ENCODE measurements at places on chromosomes 2 and 18.

GRCh38 chr2:230924470-230925341 lies at the start of gene GPR55:
Gene GPR55, minus strand, starts transcription at chr2:230925242. Its CDS starts 14,280 bp downstream, at chr2:230910962.
- no peak for DNase-seq

- no peak for DNase-seq
Observed at GRCh38 chr18:79384151-79384807, 11.5 kb upstream of the NFATC1 start.

DNA sequence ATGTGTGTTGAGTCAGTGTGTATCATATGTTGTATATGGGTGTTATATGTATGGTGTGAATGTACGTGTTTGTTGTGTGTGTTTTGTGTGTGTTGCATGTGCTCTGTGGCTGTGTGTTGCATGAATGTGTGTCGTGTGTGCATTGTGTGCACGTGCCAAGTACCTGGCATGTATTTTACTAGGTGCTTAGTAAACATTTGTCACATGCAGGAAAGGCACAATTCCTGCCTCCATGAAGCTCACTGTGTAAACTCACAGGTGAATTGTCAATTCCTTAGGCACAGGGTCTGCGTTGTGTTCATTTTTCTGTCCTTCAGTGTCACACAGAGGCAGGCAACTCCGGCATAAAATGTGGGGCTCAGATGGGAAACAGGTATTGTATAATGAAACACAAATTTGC lies 22.3 kb upstream of the IL1R1 start:
- no peak for DNase-seq

DNA sequence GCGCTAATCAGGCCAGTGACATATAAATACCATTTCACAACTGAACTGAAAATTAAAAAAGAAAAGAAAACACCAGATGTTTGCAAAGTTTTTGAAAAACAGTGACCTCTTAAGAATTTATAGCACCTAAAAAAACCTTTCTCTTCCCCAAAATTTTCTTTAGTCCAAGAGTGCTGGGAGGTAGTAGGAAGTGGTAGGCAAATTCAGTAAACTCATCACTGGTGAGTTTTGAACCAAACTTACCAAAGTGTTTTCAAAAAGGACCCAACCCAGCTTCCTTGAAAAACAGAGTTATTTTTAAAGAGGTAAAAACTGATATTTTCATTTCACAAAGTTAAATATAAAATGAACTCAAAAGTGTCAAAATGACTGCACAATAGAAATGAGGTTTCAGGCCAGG lies 90.4 kb downstream of the TMEM247 start:
- no peak for DNase-seq

DNA sequence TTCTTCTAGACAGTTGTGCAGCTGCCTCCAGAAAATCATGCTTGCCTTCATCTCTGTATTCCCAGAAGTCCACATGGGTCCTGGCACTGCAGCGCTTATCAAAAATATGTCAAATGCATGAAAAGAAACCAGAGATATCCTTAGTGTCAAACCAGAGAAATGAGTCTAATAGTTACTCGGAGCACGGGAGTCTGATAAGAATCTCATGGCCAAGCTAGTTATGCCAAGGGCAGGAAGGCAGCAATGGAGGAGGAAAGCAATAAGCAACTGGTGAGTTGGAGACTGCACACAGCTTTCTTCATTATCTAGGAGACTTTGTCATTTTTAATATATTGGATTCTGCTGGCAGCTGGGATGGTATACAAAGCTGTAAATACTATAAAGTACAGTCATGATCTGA lies 38.6 kb downstream of the TRIB2 start:
- DNase-seq, result no peak

GRCh38 chr18:38534073-38534472 lies 968.5 kb upstream of the CELF4 start:
- no peak for DNase-seq

- DNase-seq, result no peak
Observed at GRCh38 chr18:54100466-54100865, 124.0 kb downstream of the MBD2 start.

DNA sequence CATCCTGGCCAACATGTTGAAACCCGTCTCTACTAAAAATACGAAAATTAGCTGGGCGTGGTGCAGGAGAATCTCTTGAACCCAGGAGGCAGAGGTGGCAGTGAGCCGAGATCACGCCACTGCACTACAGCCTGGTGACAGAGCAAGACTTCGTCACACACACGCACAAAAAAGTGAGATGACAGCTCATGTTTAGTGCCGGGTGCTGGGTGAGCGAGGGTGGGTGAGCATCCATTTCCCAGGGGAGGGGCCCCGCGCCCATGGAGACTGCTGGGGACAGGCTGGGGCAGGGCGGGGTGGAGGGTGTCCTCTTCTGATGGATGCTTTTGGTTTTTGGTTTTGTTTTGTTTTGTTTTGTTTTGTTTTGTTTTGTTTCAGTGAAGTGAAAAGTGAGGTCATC lies 206.5 kb downstream of the GBX2 start:
- DNase-seq, result no peak

DNA sequence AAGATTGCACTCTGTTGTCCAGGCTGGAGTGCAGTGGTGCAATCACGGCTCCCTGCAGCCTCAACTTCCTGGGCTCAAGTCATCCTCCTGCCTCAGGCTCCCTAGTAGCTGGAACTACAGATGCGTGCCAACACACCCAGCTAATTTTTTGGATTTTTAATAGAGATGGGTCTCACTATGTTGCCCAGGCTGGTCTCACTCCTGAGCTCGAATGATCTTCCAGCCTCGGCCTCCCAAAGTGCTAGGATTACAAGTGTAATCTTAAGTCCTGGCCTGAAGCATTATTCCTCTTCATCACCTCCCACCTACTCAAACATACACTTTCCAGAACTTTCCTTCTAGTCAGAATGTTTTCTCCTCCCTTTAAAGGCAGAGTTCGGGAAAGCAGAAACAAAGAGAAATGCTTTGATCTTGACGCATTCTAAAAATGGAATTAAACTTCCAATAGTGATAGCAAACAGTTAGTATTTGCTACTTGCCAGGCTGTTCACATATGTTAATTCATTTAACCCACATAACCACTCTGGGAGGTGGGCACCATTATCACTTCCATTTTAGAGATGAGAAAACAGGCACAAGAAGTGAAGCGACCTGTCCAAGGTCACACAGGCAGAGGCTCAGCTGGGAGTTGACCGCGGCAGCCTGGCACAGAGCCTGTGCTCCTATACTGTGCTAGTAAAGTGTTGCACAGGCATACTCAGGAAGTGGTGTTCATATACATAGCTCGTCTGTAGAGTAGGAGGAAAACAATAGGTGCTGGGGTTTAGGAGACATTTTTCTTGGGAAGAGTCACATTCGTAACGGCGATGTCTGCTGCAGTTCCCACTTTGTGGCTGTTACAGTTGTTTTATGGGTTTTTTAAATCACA lies 24.6 kb downstream of the TEX44 start:
- peak; percentile 28 for DNase-seq

- DNase-seq, result no peak
Observed at GRCh38 chr18:36335476-36336279, 38.2 kb downstream of the FHOD3 start.

GRCh38 chr2:192498747-192499146 lies 304.0 kb upstream of the TMEFF2 start:
- no peak for DNase-seq

- DNase-seq, result no peak
Observed at GRCh38 chr2:155696571-155696970, 636.0 kb downstream of the NR4A2 start.

DNA sequence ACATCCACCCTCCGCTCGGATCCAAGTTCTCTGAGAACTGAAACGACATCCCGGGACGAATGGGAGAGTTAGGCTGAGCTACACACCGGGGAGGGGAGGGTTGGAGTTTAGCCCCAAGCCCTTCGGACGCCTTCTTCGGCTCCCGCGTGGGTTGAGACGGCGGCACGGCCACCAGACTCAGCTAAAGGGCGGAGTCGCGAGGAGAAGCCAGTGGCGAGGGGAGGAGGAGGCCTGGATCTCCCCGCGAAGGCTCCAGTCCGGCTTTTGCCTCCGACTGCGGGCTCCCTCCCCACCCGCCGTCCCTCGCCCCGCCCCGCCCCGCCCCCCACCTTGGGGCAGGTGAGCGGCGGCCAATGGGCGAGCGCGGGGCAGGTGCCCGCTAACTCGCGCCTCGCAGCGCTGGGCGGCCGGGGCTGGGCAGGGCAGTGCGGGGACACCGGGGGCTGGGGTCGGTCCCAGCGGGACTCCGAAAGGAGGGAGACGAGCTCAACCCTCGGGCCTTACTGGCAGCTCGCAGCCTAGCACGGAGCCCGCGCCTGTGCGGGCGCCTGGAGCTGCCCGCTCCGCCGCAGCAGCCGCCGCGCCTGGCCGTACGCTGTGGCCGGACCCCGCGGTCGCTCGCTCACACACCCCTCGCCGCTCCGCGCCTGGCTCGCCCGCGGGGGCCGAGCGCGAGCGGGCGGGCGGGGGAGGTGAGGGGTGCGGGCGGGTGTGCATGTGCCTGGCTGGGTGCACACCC lies at the start of gene EMX1:
EMX1 (plus strand) TSS at position 382 of the 739 bp plus-strand sequence; CDS start at position 716, 334 bp downstream.
- DNase-seq, result no peak

DNA sequence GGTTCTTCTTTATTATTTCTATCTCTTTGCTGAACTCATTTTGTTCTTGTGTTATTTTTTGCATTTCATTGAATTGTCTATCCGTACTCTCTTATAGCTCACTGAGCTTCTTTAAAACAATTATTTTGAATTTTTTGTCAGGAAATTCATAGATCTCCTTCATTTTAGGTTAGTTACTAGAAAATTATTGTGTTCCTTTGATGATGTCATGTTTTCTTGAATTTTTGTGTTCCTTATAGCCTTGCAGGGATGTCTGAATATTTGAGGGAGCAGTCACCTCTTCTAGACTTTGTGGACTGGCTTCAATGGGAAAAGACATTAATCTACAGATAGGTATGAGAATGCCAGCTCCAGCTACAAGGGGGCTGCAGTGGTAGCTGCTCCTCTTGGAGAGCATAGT lies 20.7 kb upstream of the OSBPL6 start:
- DNase-seq, result no peak

DNA sequence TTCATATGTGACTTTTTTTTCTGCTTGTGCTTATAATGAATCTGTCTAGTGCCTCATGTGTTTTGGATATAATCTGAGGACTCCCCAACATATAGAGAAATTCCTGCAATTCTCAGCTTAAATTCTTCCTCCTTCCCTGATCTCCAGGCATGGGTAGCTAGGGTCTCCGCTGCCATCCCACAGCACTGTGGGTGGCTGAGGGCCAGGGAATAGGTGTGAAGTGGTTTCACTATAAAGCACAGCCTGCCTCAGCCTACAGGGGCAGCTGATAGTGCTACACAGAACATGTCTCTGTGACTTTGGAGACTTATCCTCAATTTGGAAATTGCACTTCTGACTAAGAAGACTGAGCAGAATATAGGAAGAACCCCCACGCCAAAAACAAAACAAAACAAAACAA lies 137.3 kb upstream of the NABP1 start:
- no peak for DNase-seq

DNA sequence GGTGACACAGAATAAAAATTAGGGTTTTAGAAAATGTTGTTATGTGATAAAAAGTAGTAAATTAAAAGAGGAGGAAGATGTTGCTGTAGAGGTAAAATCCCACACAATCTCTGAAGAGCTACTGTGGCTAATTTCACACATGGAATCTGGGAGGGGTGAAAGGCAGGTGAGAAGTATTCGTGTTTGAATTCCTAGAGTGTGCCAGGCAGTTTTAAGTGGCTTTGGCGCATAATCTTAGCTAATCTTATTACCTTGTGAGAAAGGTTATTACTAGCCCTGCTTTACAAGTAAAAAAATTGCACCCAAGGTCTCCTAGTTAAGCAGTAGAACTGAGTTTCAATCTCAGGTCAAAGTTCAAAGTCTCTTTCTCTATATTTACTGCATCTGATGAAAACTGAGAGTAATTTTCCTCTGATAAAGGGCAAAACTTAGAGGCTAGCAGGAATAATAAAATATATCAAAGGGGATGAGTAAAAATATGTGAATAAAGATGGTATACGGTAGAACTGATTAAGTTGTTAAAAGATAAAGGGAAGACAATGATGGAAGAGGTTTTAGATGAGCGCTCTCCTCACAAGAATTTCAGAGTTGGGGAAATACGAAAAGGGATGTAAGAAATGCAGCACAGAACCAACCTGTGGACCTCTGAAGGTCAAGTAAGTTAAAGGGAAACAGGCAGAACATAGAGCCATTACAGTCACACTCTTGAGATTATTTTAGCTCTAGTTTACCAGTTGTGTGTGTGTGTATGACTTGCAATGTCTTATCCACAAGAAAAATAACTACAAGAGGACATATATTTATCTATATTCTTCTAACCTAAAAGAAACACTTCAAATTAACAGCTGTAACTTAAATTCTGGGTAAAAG lies 34.8 kb downstream of the GAREM1 start:
- DNase-seq, result no peak

DNA sequence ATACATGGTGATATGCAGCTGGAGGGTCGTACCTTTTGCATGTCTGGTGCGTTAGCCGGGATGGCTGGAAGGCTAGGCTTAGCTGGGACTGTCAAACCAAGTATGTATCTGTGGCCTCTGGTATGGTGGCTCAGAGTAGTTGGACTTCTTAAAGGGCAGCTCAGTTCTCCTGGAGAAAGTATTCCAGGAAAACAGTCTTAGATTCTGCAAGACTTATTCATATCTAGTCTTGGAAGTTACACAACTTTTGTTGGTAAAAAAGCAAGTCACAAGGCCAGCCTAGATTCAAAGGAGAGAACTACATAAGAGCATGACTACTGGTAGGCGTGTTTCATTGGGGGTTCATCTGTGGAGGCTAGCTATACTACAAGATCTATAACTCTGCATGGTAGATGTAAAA lies 45.5 kb downstream of the EML4 start:
- no peak for DNase-seq

DNA sequence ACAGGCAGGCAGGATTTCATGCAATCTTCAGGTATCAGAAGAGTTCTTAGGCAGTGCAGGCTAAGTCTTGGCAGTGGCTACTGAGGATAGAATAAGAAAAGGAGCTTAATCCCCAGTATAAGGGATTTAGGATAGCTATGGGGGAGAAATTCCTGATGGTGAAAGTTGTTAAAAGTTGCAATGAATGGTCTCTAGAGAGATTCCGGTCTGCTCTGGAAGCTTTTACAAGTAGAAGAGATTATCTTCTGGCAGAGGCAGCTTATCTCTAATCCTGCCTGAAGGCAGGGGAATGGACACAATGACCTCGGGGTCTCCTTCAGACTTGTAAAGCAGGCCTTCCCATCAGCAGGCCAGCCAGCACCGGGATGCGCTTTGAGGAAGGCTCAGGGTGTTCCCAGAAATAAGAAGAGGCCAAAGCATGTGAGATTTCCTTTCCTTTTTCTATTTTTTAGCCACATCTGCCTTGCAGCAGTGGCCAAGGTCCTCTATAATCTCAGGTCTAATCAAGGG lies 253.9 kb upstream of the KLHL29 start:
- no peak for DNase-seq

Measured in EL (cell line).